CD4-positive, alpha-beta memory T cell (primary cell): ENCODE measurements at places on chromosomes 2 and 18. TPM values are rescaled to one million over a fixed set of nuclear protein-coding genes. Genes with fewer than 3 reads are reported as not detected.

The CRYGB gene
- total RNA-seq: not detected

The CLASP1 gene
- 68.7 TPM for total RNA-seq

The KCNG2 gene
- total RNA-seq: not detected

DNA sequence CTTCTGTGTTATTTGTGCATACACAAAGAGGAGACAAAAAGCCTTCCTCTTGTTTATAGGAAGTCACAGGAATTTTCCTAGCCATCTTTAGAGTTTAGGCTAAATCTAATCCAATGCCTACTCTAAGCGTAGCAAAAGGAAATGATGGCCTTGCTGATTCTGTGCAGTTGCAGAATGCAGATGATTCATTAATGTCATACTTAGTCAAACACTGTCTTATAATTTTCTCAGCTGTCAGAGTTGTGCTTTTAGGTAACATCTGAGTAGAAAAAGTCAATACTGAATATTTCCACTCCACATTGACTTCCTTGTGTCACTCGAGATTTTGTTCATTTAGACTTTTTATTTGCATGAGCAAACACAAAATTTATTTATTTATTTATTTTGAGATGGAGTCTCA is 157.9 kb upstream of the FOSL2 start:
- no peak for DNase-seq

GRCh38 chr2:44424211-44424610 is 62.5 kb downstream of the CAMKMT start:
- no peak for DNase-seq

The LOXHD1 gene
- not detected for total RNA-seq

DNA sequence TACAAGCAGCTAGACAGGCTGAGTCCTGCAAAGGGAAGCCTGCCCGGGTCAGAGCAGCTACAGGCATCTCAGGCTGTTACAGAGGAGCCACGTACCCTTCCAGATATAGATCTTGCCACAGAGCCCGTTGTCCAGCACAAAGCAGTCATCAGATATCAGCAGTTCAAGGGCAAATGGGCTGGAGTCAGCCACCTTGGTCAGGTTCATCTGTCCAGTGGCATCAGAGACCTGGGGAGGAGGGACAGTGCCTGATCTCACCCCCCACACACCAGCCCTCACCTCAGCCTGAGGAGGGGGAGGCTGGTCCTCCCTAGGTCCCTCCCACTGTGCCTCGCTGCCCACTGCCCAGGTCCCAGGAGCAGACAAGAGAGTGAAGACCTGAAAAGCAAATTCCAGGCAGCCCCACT is 12.2 kb downstream of the CAPG start:
- no peak for DNase-seq

GRCh38 chr2:74384051-74384450 is 3.9 kb upstream of the DCTN1 start:
- DNase-seq: no peak

DNA sequence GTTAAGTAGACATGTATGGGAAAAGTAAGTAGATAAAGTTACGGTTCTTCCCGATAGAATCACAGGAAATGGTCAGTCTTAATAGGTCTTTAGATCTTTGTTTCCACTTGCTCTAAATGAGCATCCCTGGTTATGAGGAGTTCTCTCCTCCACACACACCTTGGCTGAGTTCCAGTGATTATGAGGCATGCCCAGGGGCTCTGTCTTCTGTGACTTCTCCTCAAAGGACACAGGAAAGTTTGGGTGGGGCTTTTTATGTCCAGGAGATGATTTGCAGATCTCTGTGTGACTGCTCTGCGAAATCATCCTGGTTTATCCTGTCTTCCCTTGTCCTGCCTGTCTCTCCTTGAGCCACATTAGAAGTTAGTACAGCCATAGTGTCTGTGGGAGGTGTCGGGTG is 83.9 kb upstream of the EML6 start:
- DNase-seq: no peak

The TWIST2 gene
- total RNA-seq: not detected

DNA sequence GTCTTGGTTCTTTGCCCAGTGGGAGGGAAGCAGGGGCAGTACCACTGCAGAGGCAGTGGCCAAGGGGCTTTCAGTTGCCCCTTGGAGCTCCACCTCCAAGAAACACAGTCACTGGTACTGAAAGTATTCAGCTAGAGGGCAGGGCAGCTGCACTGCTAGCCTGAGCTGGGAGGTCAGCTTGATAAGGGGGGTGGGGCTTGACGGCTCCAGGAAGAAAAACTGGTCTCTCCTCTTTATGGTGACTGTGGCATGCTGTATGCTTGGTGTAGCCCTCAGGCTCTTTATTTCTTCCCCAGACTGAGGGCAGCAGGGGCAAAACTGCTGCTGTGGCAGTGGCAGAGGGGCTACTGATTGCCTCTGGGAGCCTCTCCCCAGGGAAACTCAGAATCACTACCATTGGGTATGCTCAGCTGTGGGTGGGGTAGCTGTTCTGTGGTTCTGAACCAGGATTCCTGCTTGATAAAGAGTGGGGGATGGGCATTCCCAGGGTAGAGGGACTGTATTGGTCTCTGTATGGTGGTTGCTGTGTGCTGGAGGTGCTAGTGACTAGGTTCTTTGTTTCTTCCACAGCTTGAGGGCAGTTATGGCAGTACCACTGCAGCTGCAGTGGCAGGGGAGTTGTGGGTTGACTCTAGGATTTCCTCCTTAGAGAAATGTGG is 134.6 kb upstream of the SCN7A start:
- no peak for DNase-seq

DNA sequence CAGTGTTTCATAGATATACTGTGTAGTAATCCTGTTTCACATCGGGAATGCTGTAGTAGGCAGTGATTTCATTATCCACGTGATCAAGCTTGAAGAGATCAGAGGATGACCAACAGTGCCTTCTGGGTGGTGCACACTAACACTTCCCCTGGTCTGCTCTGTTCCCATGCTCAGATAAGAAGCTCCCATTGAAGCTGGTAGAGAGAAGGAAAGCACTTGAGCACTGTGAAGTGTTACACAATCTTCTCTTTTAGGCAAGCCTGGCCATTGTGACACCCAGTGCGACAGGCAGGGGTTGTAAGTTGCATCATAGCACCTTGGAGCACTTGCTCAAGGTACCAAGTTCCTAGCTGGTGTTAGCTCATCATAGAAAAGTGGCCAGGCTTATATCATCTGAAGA is 30.6 kb upstream of the GPD2 start:
- DNase-seq: no peak

DNA sequence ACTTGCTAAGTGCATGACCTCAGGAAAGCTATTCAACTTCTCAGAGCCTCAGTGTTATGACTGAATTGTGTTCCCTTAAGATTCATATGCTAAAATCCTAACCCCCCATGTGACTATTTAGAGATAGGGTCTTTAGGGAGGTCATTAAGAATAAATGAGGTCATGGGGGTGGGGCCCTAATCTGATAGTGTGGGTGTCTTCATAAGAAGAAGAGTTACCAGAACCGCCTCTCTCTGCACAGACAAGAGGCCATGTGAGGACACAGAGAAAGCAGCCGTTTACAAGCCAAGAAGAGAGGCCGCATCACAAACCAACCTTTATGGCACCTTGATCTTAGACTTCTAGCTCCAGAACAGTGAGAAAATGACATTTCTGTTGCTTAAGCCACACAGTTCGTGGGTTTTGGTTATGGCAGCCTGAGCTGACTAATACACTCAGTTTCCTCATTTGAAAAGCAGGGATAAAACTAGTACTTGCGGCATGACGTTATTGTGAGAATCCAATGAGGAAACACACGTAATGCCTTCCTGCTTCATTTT is 9.9 kb downstream of the SH2D6 start:
- no peak for DNase-seq

The CAB39 gene
- 115 TPM for total RNA-seq

The SLC4A5 gene
- total RNA-seq: 11.5 TPM

DNA sequence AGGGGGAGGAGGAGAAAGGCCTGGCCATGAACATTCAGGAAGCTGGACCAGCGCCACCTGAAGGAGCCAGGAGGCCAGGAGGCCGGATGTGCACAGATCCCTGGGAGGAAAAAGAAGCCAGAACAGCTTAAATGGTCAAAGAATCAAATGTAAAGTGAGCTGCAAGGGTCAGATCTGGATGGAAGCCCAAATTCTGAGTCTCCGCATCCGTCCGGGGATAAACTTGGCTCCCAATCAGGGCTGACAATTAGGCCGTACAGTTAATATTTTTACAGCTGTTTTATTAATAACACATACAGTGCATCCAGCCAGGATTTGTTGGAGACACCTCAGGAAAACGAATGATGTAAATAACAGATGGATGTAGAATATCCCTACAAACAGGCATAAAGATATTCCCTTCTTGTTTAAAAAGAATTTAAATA is 495.1 kb upstream of the TCF4 start:
- no peak for DNase-seq

The LRP2 gene
- total RNA-seq: not detected

The CIB4 gene
- total RNA-seq: not detected
